ENCODE measurements at places on chromosomes 11 and 22.

DNA sequence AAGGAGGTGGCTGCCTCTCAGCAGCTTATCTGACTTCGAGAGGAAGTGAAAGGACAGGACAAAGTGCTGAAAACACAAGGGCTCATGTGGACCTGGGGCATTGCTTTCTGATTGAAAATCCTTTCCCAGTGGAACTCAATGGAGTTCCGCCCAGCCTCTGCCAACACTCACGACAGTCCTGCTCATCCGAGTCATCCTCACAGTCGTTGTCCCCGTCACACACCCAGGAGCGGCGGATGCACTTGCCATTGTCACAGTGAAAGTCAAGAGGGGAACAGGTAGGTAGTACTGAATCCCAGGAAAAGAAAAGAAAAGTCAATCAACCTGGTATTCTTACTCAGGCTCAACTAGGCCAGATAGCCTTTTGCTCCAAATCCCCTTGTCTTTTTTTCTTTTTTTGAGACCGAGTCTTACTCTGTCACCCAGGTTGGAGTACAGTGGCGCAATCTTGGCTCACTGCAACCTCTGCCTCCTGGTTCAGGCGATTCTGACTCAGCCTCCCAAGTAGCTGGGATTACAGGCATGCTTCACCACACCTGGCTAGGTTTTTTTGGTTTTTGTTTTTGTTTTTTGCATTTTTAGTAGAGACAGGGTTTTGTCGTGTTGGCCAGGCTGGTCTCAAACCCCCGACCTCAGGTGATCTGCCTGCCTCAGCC, 18.1 kb downstream of the LRP4 start:
- DNase-seq = no peak

GRCh38 chr22:44821741-44822475, 69.5 kb downstream of the ARHGAP8 start:
- DNase-seq = no peak

GRCh38 chr11:59197991-59198390, 14.7 kb downstream of the MPEG1 start:
- no peak for DNase-seq

GRCh38 chr11:107494055-107494454, 36.4 kb upstream of the CWF19L2 start:
- no peak for DNase-seq

DNA sequence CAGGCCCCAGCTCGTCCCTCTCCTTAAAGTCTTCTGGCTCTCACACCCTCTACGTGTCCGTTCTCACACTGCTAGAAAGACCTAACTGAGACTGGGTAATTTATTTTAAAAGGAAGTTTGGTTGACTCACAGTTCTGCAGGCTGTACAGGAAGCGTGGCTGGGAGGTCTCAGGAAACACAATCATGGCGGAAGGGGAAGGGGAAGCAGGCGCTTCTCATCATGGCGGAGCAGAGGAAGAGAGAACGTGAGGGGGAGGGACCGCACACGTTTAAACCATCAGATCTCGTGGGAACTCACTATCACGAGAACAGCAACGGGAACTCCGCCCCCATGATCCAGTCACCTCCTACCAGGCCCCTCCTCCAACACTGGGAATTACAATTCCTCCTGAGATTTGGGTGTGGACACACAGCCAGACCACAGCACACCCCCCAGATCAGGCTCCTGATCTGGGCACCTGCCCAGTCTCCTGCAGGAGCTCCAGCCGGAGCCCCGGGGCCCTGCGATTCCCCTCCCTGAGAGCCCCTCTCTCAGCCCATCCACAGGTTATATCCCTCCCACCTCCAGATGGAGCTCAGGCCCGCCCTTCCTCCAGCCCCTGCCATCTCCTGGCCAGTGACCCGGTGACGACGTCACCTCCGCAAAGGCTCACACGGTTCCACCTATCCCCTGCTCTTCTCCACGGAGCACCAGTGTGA, 170.2 kb downstream of the BRD1 start:
- DNase-seq = peak; percentile 45

DNA sequence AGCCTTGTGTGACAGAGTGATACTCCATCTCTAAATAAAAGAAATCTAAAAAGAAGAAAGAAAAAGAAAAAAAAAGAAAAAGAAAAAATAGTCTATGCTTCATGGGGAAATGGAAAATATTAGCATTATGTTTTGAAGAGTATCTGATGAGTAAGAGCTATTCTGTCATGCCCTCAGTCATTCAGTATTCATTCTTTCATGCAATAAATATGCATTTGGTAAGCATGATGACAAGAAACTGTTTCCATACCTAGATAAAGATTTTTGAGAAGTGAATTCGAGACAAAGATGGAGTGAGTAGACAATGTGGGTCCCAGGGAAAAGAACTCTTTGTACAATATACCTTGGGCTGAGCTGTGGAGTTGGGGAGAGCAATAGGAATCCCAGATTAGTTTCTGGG, 6.2 kb upstream of the IFTAP start:
- no peak for DNase-seq
